ENCODE measurements at places on chromosomes 6 and 20. TPM values are rescaled to one million over a fixed set of nuclear protein-coding genes. Genes with fewer than 3 reads are reported as not detected.

Gene TUBB2B
- 5.1 TPM for total RNA-seq

Gene GSS
- total RNA-seq, result 39.0 TPM

- H3K4me1 ChIP-seq, result no peaks in the 10 kb centered on the region
- no peaks in the 10 kb centered on the region for H3K36me3 ChIP-seq
- no peak for DNase-seq
- H3K27ac ChIP-seq, result no peak overlapping the region
Observed at GRCh38 chr20:50629670-50630045, 61.7 kb downstream of the RIPOR3 start.

DNA sequence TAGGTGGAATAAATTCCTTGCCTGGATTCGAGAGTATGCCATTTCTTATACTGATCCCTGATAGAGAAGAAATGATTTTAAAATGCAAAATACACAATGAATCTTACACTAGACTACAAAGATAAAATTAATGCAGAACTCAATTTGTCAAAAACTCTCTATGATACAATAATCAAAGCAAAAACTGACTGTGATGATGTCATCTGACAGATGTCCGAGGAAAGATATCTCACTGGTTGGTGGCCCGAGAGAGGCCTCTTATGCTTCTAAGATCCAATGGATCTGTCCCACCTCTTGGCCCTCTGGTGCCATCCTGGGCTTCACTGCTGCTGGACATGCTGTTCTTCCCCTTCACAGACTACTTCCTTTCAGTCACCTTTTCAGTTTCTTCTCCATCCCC is 14.4 kb upstream of the GSTA4 start:
- no peak overlapping the region for H3K27ac ChIP-seq
- H3K4me3 ChIP-seq, result no peak overlapping the region
- peaks cover 11% of the 10 kb centered on the region for H3K36me3 ChIP-seq

- no peaks in the 10 kb centered on the region for H3K27me3 ChIP-seq
- no peak overlapping the region for H3K27ac ChIP-seq
- H3K4me1 ChIP-seq, result no peaks in the 10 kb centered on the region
- no peak for DNase-seq
Observed at GRCh38 chr6:19320111-19320581, 517.0 kb upstream of the ID4 start.

Gene PRSS35
- total RNA-seq, result 6.8 TPM

Gene PPP1R3G
- total RNA-seq, result 3.3 TPM

DNA sequence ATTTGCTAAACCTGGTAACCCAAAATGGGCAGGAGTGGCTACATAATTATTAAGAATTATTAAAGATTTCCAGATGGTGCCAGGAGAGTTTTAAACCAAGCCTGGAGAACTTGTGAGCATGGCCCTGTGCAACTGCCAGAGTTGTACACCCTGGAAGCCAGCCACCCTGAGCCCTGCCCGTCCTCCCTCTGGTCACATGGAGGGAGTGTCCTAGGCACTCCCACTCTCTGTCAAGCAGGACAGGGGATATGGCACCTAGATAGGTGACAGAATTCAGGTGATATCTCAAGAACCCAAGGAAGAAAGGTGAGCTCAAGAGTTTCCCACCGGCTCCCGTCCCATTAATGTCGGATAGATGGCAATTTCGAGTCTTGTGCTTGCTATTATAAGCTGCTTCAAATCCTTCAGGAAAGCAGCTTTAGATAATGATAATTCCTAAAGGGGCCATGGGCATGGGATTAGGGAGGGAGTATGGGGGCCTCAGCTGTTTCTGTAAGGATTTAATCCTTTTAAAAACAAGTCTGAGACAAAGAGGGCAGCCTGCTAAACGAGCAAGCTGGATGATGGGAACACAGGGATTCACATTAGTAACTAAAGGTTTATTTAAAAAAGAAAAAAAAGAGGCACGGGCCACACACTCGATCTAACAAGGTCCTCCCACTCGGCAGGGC is 169.1 kb downstream of the BMP7 start:
- H3K4me3 ChIP-seq, result no peak overlapping the region
- H3K27ac ChIP-seq, result no peak overlapping the region
- H3K27me3 ChIP-seq, result no peaks in the 10 kb centered on the region
- no peaks in the 10 kb centered on the region for H3K36me3 ChIP-seq

DNA sequence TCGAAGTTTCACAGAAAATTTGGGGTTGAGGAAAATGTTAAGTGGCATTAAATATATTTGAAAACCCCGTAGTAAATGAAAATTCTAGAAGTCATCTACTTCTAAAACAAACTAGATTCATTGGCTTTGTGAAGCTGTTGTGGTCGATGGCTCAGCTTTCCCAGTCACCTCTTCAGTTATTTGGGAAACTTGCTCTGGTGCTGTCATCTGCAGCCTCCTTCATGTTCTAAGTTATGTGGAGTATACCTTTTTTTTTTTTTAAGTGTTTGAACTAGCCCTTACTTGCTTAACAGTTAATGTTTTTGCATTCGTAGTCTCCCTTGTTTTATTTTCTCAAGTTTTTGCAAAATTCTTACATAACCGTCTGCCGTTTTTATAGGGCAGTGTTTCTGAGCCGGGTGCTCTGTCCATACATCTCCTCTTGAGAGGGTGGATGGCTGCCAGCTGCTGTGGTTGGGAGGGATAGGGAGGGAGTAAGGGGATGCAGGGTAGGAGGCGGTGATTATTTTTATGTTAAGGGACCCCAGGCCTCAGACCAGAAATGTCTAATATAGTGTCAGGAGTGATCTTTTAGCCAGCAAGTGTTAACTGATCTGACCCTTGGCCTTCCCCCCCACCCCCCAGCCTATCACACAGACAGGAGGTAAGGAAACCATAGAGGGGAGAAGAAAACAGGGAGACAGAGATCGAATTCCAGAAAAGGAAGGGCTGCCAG is 7.1 kb downstream of the RREB1 start:
- peak; percentile 33 for DNase-seq
- peaks cover 9% of the 10 kb centered on the region for H3K4me1 ChIP-seq
- H3K27me3 ChIP-seq, result no peaks in the 10 kb centered on the region
- H3K36me3 ChIP-seq, result peaks cover 1% of the 10 kb centered on the region

DNA sequence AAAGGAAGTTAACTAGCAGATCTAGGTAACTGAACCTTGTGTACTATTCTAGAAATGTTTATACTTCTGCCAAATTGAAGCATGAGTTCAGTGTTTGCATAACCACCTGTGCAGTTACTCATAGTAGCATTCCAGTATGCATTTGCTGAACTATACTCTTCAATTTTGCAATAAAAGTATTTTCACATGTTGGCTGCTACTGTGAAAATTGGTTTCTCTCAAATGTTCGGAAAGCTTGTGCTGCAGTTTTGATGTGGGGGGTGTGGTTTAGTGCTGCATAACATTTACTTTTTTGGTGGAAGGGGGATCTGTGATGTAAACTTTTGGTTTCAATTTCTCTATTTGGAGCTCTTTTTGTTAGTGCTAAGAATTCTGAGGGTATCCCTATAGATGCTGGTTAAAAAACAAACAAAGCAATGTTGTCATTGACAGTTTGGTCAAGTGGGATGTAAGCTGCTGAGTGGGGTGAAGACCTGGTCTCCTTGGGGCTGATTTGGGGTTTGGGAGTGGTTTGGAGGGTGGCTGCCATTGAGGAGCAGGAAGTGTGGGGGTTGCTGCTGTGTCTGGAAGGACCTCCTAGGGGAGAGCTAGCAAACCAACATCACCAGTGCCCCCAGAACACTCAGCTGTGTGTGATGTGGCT is 87.8 kb downstream of the CARMIL1 start:
- H3K4me1 ChIP-seq, result no peaks in the 10 kb centered on the region
- no peak overlapping the region for H3K4me3 ChIP-seq
- no peaks in the 10 kb centered on the region for H3K27me3 ChIP-seq
- no peak overlapping the region for H3K27ac ChIP-seq
- peak; percentile 20 for DNase-seq

- peak; percentile 52 for DNase-seq
- H3K36me3 ChIP-seq, result no peaks in the 10 kb centered on the region
- no peak overlapping the region for H3K4me3 ChIP-seq
Observed at GRCh38 chr6:159983641-159984080, 14.8 kb downstream of the IGF2R start.

Gene TEAD3
- 9.6 TPM for total RNA-seq

Gene TMEM74B
- total RNA-seq, result not detected

DNA sequence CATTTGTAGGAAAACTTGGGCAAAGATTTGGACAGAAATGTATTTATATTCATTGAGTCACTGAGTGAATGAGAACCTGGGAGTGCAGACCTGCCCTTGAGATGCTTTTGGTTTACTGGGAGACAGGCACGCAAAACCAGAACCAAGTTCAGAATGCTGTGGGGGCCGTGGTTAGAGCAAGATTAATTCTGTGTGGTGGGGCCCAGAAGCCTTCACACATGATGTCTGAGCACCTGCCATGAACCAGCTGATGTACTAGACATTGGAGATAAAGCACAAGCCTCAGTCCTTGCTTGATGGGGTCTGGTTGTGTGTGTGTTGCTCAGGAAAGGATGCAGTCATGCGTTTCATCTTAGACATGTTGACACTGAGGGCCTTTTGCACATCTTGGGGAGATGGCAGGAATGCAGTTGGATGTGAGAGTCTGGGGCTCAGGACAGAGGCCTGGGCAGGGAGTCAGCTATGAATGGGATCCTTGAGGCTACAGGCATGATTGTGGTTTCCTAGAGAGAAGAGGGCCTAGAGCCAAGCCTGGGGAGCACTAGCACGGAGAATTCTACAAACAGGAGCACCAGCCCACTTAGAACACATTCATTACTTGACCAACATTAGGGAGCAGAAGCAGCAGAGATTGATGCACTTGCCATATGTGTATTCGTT is 114.3 kb upstream of the TMEM181 start:
- H3K36me3 ChIP-seq, result no peaks in the 10 kb centered on the region
- no peak overlapping the region for H3K4me3 ChIP-seq
- peak; percentile 66 for DNase-seq
- no peaks in the 10 kb centered on the region for H3K27me3 ChIP-seq

Gene KHDC1
- 5.1 TPM for total RNA-seq

- H3K36me3 ChIP-seq, result no peaks in the 10 kb centered on the region
- no peak overlapping the region for H3K4me3 ChIP-seq
- H3K27me3 ChIP-seq, result no peaks in the 10 kb centered on the region
- no peak overlapping the region for H3K27ac ChIP-seq
- H3K4me1 ChIP-seq, result no peaks in the 10 kb centered on the region
Observed at GRCh38 chr6:114735025-114735735, 392.4 kb upstream of the HS3ST5 start.

Gene PRDM13
- total RNA-seq, result not detected

GRCh38 chr6:126444659-126445273 is 104.9 kb downstream of the CENPW start:
- H3K27me3 ChIP-seq, result no peaks in the 10 kb centered on the region
- H3K4me3 ChIP-seq, result no peak overlapping the region
- H3K27ac ChIP-seq, result no peak overlapping the region
- peak; percentile 46 for DNase-seq
- no peaks in the 10 kb centered on the region for H3K36me3 ChIP-seq

DNA sequence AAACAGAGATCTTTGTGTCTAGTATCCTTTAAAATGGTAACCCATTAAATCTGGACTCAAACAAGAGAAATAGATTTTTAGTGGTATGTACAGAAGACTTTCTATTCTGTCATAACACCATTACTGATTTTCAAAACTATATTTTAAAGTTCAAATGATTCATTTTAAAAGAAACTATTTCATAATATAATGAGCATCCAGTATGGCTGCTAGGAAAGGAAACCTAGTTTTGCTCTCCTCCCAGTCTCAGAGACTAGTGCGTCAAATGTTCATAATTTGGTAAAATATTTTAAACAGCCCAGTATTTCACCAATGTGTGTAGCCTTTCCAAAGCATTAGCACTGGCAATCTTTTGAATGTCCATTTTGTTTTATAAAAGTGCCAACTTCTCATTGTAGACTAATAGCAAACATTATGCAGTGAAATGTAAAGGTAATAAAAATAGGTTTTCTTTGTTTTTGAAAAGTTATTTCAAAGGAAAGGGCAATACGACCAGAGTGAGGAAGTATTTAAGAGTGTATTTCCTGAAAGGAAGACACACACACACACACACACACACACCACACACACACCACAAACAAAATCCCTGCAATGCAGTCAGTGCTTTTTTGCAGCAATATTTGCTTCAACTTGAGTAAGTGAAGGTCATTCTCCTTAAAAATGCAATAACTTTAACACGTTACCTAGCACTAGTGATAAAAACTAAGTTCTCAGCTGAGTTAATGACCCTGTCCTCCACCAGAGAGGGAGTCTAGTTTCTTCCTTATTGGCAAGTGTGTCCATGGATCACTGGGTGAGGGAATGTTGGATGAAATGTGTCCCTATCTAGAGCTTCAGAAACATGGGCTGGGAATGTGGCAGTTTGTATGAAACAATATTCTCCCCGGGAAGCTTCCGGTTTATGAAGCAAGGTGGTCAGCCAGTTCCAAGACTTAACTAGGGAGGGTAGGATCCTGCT is 4.6 kb downstream of the PPP1R3G start:
- peaks cover 8% of the 10 kb centered on the region for H3K27me3 ChIP-seq
- H3K36me3 ChIP-seq, result no peaks in the 10 kb centered on the region
- H3K27ac ChIP-seq, result no peak overlapping the region
- DNase-seq, result no peak
- no peak overlapping the region for H3K4me3 ChIP-seq

- H3K4me1 ChIP-seq, result no peaks in the 10 kb centered on the region
- H3K36me3 ChIP-seq, result no peaks in the 10 kb centered on the region
- H3K27me3 ChIP-seq, result no peaks in the 10 kb centered on the region
- no peak for DNase-seq
Observed at GRCh38 chr20:20796766-20797440, 84.5 kb upstream of the RALGAPA2 start.

DNA sequence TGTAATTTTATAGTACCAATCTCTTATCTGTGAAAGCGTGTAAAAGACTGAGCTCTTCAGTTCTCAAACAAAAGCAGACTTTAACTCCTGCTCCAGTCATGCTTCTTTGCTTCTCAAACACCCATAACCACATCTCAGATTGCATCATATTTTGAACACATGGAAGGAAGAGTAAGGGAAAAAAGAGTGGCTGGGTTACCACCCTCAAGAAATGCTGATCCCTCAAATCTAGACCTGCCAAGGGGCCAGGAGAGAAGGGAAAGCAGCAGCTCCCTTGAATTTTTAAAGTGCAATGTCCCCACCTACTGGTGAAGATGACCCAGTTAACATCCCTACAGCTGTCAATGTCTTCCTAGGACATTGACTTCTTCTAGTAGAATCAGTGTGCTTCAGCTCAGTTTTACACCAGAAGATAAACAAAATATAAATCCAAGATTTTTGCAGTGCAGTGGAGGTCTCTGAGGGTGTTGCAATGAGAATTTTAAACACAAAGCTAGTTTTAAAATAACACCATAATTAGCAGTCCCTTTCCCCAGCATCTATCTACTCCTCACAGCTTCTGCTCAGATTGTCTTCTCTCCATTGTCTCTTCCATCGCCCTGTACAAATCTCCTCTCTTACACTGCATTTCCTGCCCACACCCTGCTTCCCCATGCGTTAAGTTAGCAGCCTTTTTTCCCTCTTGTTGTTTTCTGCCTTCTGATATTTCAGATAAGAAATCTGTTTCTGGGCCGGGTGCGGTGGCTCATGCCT is 22.6 kb upstream of the HLA-DQB2 start:
- no peaks in the 10 kb centered on the region for H3K4me1 ChIP-seq
- no peaks in the 10 kb centered on the region for H3K27me3 ChIP-seq
- peak; percentile 72 for DNase-seq

Gene EPHA7
- total RNA-seq, result under 0.01 TPM

GRCh38 chr6:127111526-127111925 is 6.9 kb upstream of the RSPO3 start:
- no peak overlapping the region for H3K27ac ChIP-seq
- DNase-seq, result no peak
- no peaks in the 10 kb centered on the region for H3K36me3 ChIP-seq
- peaks cover 6% of the 10 kb centered on the region for H3K27me3 ChIP-seq
- H3K4me3 ChIP-seq, result no peak overlapping the region

GRCh38 chr20:35285806-35286076 is 1.2 kb upstream of the EIF6 start:
- no peak for DNase-seq
- H3K27me3 ChIP-seq, result no peaks in the 10 kb centered on the region
- H3K27ac ChIP-seq, result no peak overlapping the region
- H3K4me3 ChIP-seq, result no peak overlapping the region
- peaks cover 9% of the 10 kb centered on the region for H3K36me3 ChIP-seq
- H3K4me1 ChIP-seq, result peaks cover 7% of the 10 kb centered on the region
